Calu3 (cell line): ENCODE measurements at places on chromosomes 1 and 21. TPM values are rescaled to one million over a fixed set of nuclear protein-coding genes. Genes with fewer than 3 reads are reported as not detected.

Gene PRAMEF5
- not detected in 2 replicates for total RNA-seq

Gene TRIM46
- 1.1 and 1.8 TPM in 2 replicates for total RNA-seq

Gene SEMA4A
- 6.9 and 7.2 TPM in 2 replicates for total RNA-seq

Gene CGN
- 113 and 131 TPM in 2 replicates for total RNA-seq

Gene AVPR1B
- total RNA-seq, result not detected in 2 replicates

Gene AMY2A
- total RNA-seq, result not detected in 2 replicates

Gene POFUT2
- 31.4 and 32.9 TPM in 2 replicates for total RNA-seq

Gene SERTAD4
- 5.5 and 14.7 TPM in 2 replicates for total RNA-seq

Gene NTRK1
- not detected in 2 replicates for total RNA-seq

DNA sequence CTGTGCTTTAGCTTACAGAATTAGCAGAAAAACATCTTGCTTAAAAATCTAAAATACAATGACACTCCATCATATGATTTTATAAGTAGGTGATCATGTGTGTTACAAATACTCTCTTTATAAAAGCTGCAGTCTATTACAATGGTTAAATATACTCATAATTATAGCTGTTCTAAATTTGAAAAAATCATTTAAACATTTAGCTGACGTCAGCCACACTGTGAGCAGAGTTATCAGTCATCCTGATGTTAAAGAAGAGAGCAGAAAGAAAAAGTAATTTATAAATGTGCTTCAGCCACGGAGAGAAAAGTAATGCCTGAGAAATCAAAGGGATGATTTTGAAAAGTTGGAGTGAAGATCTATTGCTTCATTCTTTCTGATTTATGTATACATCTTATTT, 1325.9 kb upstream of the B3GALT2 start:
- H3K27me3 ChIP-seq, result no peaks in the 10 kb centered on the region
- no peaks in the 10 kb centered on the region for H3K36me3 ChIP-seq
- H3K4me1 ChIP-seq, result no peaks in the 10 kb centered on the region
- DNase-seq, result no peak
- H3K27ac ChIP-seq, result no peak overlapping the region

DNA sequence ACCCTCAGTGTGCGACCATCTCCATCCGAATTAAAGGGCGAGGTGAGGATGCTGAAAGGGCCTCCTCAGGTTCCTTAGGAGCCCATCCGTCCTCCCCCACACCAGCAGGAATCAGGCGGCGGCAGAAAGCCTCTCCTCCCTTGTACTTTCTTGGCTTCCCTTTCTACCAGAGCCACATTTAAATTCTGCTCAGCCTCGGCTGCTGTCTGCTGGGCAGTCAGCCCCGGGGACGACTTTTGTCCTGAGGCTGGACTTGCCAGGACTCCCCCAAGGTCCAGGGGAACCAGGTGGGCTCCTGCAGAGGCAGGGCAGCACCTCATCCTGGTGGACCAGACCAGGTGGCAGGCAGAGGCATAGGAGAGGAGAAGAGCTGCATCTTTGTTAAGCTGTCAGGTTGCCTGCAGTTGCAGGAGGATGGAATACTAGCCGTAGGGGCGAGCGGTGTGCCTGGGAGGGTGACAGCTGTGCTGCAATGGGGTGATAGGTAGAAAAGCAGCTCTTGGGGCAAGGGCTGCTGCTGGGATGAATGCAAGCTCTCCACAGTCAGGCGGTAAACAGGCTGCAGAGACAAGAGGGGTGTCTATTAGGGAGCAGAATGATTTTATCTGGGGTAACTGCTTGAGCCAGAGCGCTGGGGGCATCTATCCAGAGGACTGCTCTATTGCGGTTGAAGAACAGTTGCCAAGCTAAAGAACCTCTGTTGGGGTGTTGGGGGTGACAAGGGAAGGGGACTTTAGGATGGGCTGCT, 46.2 kb upstream of the WASF2 start:
- peaks cover 27% of the 10 kb centered on the region for H3K4me1 ChIP-seq
- H3K27me3 ChIP-seq, result no peaks in the 10 kb centered on the region
- no peak overlapping the region for H3K27ac ChIP-seq
- no peak for DNase-seq
- no peak overlapping the region for H3K4me3 ChIP-seq

DNA sequence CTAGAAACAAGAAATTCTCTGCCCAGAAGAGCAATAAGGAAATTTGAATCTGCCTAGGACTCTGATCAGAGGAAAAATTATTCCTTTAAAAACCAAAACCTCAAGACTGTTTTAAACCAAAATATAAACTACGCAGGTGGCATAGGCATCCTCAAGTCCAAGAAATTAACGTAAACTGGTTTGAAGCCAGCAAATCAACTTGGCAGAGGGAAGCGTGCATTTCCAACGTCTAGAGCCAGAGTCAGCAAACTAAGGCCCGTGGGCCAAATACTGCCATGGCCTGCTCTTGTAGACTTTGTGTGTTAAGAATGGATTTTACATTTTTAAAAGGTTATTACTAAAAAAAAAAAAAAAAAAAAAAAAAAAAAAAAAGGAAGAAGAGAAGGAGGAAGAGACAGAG, 67.8 kb upstream of the VTCN1 start:
- H3K36me3 ChIP-seq, result no peaks in the 10 kb centered on the region
- peaks cover 8% of the 10 kb centered on the region for H3K4me1 ChIP-seq
- no peaks in the 10 kb centered on the region for H3K27me3 ChIP-seq

GRCh38 chr1:226825037-226825745, 45.2 kb upstream of the PSEN2 start:
- H3K4me1 ChIP-seq, result no peaks in the 10 kb centered on the region
- H3K36me3 ChIP-seq, result no peaks in the 10 kb centered on the region
- no peak for DNase-seq
- peaks cover 25% of the 10 kb centered on the region for H3K27me3 ChIP-seq
- no peak overlapping the region for H3K4me3 ChIP-seq

GRCh38 chr1:156295391-156295947, at the start of gene GLMP:
TSS of gene GLMP (minus strand) at chr1:156295679. CDS start at chr1:156295645, 34 bp downstream.
- H3K27ac ChIP-seq, result peak within 1 kb of the TSS; percentile 80
- H3K27me3 ChIP-seq, result no peaks in the 10 kb centered on the region
- H3K36me3 ChIP-seq, result peaks cover 27% of the 10 kb centered on the region
- DNase-seq, result peak; percentile 60
- H3K4me3 ChIP-seq, result peak within 1 kb of the TSS; percentile 74
- peaks cover 35% of the 10 kb centered on the region for H3K4me1 ChIP-seq

GRCh38 chr1:75950176-75950575, 18.0 kb upstream of the ASB17 start:
- H3K27me3 ChIP-seq, result no peaks in the 10 kb centered on the region
- no peak for DNase-seq
- H3K27ac ChIP-seq, result no peak overlapping the region

- no peak for DNase-seq
- peaks cover 5% of the 10 kb centered on the region for H3K4me1 ChIP-seq
- no peak overlapping the region for H3K27ac ChIP-seq
- no peaks in the 10 kb centered on the region for H3K36me3 ChIP-seq
These were observed 249.8 kb downstream of the NRIP1 start for GRCh38 chr21:14814991-14815390.

DNA sequence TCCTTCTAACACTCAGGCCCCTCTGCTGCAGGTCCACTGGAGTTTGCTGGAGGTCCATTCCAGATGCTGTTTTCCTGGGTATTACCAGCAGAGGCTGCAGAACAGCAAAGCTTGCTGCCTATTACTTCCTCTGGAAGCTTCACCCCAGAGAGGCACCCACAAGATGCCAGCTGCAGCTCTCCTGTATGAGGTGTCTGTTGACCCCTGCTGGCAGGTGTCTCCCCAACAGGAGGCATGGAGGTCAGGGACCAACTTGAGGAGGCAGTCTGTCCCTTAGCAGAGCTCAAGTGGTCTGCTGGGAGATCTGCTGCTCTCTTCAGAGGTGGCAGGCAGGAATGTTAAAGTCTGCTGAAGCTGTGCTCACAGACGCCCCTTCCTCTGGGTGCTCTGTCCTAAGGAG, 204.8 kb downstream of the FCRL5 start:
- peaks cover 79% of the 10 kb centered on the region for H3K27me3 ChIP-seq
- H3K4me3 ChIP-seq, result no peak overlapping the region
- no peaks in the 10 kb centered on the region for H3K36me3 ChIP-seq
- no peaks in the 10 kb centered on the region for H3K4me1 ChIP-seq

- H3K27ac ChIP-seq, result no peak overlapping the region
- H3K4me1 ChIP-seq, result no peaks in the 10 kb centered on the region
- H3K4me3 ChIP-seq, result no peak overlapping the region
- no peak for DNase-seq
These were observed 23.6 kb upstream of the PSEN2 start for GRCh38 chr1:226846786-226847185.

DNA sequence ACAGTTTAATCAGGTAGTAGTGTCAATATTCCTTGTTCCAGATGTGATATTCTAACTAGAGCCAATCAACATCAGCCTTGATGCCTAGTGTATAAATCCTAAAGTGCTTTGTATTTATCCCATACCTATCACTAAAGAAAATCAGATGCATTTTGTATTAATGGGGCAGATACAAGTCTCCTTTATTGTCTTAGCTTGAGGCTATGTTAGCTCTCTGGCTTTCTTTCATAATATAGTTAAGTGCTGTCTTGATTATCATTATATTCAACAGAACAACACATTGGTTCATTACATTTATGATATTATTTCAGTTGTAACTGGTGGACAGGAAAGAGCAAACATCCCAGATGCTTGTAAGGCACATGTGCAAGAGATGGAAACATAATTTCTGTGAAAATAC, 338.8 kb downstream of the PLA2G4A start:
- H3K27me3 ChIP-seq, result no peaks in the 10 kb centered on the region
- H3K4me1 ChIP-seq, result no peaks in the 10 kb centered on the region
- no peak overlapping the region for H3K27ac ChIP-seq
- no peak overlapping the region for H3K4me3 ChIP-seq

DNA sequence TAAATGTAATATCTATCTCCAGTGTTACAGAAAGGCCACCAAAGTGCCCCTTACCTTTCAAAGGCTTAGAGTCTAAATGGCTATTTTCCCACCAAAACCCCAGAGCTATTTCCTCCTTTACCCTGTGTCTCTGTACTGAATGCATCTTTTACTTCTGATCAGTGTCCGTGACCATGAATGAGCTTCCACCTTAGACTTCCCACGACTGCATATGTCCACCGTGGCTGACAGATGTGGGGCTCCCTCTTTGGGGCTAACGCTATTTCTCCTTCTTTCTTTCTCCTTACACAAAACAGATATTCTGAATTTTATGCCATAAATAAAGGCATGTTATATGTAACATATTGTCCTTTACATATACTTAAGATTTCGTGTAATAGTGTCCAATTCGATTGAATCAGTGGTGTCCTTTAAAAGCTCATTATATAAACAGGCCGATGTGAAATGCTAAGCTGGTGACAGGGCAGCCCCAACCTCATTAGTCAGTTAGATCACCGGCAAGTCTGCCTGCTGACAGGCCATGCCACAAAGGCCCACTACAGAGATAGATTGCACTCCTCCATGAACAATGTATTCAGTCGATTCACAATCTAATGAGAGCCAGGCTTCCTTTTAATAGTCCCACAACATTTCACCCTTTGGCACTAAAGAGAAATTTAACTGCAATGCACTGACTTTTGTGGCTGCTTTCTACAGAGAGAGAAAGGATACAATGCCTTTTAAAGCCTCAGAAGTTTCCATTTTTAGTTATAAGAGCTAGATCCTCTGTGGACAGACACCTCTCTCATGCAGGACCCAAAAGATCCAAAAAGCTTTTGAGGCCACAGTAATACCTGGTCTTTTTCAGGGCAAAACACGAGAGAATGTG, 297.9 kb downstream of the PCP4 start:
- DNase-seq, result no peak
- no peak overlapping the region for H3K27ac ChIP-seq
- H3K36me3 ChIP-seq, result no peaks in the 10 kb centered on the region
- H3K27me3 ChIP-seq, result no peaks in the 10 kb centered on the region
- H3K4me1 ChIP-seq, result no peaks in the 10 kb centered on the region
- no peak overlapping the region for H3K4me3 ChIP-seq

- H3K36me3 ChIP-seq, result peaks cover 13% of the 10 kb centered on the region
- H3K27me3 ChIP-seq, result no peaks in the 10 kb centered on the region
- no peak overlapping the region for H3K27ac ChIP-seq
- H3K4me3 ChIP-seq, result no peak overlapping the region
These were observed 22.0 kb downstream of the KIAA0319L start for GRCh38 chr1:35535243-35535642.
